ENCODE measurements at places on chromosomes 1 and 21. TPM values are rescaled to one million over a fixed set of nuclear protein-coding genes. Genes with fewer than 3 reads are reported as not detected.

Gene SSU72
- 106 TPM for total RNA-seq

Gene PADI6
- not detected for total RNA-seq

Gene ACOT11
- total RNA-seq = 2.6 TPM

Gene ANGPTL1
- total RNA-seq = not detected

Gene TAL1
- 0.02 TPM for total RNA-seq

Gene CELSR2
- total RNA-seq = 2.9 TPM
